ENCODE measurements at places on chromosomes 11 and 22.

GRCh38 chr11:36976741-36977140 lies 378.7 kb upstream of the RAG2 start:
- DNase-seq = no peak

DNA sequence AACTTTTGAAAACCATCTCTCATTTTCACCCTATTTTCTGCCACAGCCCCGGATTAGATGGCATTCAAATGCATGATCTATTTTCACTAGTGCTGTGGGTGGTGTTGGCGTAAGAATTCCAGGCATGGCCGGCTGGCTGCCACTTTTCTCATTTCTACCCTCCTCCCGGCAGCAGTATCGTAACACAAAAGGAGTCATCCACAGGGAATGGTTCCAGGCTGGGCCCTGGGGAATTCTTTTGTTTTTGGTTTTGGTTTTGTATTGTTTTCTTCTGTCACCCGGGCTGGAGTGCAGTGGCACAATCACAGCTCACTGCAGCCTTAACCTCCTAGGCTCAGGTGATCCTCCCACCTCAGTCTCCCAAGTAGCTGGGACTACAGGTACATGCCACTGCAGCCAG lies 13.8 kb downstream of the JAML start:
- no peak for DNase-seq

- no peak for DNase-seq
Observed at GRCh38 chr22:23684026-23684425, 6.8 kb upstream of the RGL4 start.

DNA sequence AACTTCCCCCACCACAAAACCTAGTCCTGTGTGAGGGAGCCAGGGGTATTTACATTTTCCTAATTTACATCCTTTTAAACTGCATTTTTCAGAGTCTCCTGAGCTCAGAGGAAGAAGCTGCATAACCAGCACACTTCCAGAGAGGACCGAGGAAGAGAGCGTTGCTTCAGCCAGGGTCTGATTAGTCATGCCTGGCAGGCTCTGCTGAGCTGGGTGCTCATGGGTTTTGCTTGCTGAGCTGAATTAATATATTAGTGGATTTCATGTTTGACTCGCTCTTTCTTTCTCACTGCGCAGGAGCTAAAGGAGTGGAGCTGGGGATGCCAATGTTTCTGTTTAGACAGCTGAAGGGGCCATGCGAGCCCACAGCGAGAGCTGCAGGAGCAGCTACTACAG lies 539.3 kb upstream of the B3GAT1 start:
- DNase-seq = no peak

- DNase-seq = no peak
Observed at GRCh38 chr11:70400643-70401042, 2.3 kb downstream of the CTTN start.

DNA sequence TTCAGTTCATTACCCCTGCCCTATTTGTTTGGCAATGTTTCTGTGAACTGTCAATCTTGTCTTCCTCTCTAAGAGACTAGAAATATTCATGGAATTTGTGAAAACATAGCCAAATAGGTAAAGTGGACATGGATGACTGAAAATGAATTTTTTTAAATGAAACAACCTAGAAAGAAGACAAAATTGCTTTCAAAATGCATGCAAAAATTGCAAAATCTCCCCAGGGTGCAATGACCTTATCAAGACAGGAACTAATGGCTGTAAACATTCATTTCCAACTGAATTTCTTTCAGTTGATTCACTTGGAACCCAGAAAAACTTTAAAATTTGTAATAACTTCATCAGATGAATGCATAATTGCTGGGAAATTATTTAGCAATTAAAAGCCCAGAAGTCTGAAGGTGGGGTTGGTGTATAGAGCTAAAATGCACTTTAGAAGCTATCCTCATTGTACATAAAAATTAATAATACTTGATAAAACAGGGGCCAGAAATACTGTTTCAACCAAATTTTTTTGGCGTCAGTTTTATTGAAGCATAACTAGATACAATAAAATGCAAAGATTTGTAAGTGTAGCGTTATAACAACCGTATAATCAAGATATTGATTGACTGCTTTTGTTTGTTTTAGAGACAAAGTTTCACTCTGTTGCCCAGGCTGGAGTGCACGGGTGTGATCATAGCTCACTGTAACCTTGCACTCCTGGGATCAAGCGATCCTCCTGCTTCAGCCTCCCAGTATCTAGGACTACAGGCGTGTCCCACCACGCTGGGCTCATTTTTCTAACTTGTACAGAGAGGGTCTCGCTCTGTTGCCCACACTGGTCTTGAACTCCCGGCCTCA lies 27.6 kb upstream of the SLC35C1 start:
- no peak for DNase-seq

DNA sequence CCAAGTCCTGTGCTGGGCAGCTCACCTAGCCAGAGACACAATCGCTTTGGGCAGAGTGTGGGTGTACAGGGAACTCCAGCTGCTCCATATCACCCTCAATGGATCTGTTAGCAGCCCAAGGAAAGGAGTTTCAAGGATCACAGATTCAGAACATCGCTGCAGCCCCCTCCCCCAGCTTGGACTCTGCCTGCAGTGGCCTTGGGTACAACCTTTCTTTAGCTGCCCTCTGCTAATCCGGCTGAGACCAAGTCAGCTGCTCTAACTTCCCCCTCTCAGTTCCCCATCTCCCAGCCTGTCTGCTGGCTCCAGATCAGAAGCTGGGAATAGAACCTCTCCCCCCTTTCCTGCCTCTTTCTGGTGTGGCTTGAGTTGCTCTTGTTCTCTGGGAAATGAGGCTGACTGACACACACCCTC lies 1.3 kb downstream of the TMEM86A start:
- no peak for DNase-seq

- DNase-seq = no peak
Observed at GRCh38 chr11:102849311-102849710, 5.9 kb upstream of the MMP3 start.

- DNase-seq = no peak
Observed at GRCh38 chr11:92473736-92474135, 249.1 kb downstream of the FAT3 start.

GRCh38 chr11:113690619-113691569 lies 15.2 kb downstream of the TMPRSS5 start:
- DNase-seq = peak; percentile 56

GRCh38 chr22:21020802-21021429 lies 6.0 kb downstream of the P2RX6 start:
- DNase-seq = peak; percentile 73

- DNase-seq = no peak
Observed at GRCh38 chr11:88315981-88316441, 21.5 kb downstream of the CTSC start.

GRCh38 chr11:27379449-27379848 lies 16.4 kb upstream of the CCDC34 start:
- no peak for DNase-seq

DNA sequence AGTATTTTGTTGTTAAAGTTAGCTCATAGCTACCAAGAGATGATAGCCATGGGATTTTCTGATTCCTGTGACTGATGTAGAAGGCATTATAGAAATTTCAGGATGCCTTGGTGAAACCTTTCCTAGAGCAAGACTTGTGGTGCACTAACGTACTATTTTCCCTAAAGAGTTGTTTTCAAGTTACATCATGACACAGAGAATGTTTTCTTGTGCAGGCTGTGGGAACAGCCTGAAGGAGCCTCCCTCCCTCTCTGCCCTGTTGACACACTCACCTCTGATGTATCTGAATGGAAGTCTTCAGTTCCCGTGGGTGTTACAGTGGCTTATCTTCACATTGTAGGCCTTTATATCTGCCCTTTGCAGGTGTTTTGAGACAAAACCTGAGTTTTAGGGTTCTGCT lies 121.6 kb downstream of the LDLRAD3 start:
- no peak for DNase-seq

GRCh38 chr11:70210051-70210501 lies 7.0 kb downstream of the FADD start:
- DNase-seq = no peak

GRCh38 chr11:15711311-15711710 lies 596.6 kb downstream of the INSC start:
- no peak for DNase-seq

- DNase-seq = no peak
Observed at GRCh38 chr11:749731-750130, 2.5 kb downstream of the TALDO1 start.

DNA sequence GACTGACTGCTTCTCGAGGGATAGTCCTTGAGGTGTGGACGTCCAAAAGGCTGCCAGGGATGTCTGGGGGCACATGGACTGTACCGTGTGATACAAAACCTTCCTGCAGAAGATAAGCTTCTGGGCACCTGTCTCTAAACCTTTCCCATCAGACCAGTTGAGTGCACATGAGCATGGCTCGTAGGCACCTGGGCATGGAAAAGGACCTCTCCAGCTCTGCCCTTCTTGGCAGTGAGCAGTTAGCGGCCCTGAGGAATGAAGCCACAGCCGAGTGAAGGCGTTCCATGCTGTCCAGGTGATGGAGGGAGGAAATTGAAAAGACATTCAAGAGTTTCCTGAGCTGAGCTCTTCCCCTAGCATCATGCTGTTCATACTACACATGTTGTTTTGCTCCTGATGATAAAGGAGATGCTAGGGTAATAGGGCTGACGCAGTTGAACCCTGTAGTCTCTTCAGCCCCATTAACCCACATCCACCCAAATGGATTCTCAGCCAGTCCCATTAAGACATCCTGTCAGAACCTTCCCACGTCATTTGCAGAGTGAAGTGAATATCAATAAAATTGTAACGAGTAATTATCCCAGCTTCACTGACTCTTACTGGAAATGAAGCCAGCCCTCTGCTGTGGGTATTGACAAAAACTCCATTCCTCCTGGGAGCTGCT lies 138.6 kb downstream of the KIRREL3 start:
- no peak for DNase-seq

- no peak for DNase-seq
Observed at GRCh38 chr11:42175203-42175602, 715.8 kb upstream of the LRRC4C start.

- no peak for DNase-seq
Observed at GRCh38 chr11:2271077-2271326, 614 bp upstream of the ASCL2 start.

- DNase-seq = no peak
Observed at GRCh38 chr11:32068134-32068870, 22.6 kb upstream of the RCN1 start.

DNA sequence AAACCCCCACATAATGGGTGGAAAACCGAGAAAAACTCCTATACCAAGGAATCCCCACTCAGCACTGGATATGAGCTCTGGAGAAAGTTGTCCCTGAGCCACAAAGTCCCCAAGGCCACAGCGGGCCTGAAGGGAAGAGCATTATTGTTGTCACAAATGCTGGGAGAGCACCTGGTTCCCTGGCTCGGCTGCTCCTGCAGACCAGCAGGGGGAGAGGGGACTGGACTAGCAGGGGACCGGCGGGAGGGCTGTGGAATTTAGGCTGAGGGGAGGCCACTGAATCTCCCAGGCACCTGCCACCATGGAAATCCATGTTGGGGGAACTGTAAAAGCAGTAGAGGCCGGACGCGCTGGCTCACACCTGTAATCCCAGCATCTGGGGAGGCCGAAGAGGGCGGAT lies 7.0 kb downstream of the PC start:
- DNase-seq = no peak

DNA sequence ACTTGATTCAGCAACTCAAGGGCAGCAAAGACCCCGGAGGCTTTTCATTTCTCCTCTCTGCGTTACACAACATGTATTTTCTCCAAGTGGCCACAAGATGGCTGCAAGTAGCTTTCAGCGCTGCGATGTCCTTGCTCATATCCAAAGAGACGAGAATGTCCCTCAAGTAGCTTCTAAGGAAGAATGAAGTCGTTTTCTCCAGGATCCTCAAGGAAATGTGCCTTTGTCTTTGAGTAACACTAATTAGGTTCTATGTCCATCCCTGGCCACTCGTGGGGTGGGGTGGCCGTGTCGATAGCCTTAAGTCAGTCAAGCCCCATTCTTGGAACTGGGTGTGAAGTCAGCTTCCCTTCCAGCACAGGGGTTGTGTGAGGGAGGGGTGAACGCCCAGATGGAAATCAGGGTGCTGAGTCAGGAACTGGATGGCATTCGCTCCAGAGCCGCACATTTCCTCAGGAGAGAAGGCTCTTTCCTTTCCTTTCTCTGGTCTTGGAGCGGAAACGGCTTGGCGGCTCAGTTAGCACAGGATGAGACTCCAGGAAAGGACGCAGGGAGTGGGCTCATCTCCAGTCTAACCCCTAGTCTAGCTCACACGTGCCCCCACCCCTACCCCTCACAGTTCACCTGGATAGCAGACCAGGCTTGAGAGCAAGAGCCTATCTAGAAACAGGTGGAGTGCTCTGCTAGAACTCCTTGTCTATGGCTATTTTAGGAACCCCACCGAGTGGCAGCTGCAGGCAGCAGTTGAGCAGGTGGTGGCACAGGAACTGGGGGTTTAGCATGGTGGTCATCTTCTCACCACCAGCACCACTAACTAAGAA lies 44.3 kb downstream of the NNMT start:
- peak; percentile 63 for DNase-seq

GRCh38 chr11:117110294-117110950 lies 12.2 kb upstream of the SIK3 start:
- DNase-seq = no peak

GRCh38 chr11:95816037-95816436 lies 25.7 kb downstream of the CEP57 start:
- DNase-seq = no peak

Measured in HEK293T (cell line).